ENCODE measurements at places on chromosomes 2 and 18.

DNA sequence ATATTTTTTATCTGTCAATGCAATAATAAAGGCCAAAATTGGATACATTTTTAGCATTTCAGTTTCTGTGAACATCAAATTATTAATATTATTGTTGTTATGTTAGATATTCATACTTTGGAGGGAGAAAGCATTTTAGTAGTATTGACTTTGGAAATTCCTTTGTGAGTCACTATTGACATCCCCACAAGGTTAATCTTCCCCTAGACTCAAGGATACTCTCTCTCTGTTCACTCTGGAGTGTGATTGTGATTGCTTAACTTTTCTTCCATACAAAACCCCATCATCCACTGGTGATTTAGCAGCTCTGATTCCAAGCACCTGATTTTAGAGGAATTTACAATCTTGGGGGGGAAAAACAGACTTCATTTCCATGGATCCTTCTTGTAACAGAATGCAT lies 352.0 kb downstream of the THSD7B start:
- no peak for DNase-seq

DNA sequence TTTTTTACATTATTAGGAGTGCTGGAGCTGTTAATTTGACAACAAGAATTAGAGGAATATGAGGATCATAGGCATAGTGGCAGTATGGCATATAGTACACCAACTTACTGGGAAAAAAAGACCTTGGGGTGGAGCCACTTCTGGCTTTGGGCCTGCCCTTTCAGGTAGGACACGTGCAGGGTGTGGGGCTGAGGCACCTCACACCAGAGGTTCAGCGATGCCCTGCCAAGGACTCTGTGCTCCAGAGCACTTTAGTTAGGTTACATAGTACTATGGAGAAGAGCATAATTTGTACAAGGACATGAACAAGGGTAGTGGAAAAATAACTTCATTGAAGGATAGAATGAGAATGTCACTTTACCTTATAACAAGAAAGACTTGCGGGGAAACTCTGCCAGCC lies 77.1 kb upstream of the CD302 start:
- no peak for DNase-seq

- DNase-seq, result no peak
Measured at GRCh38 chr2:65300134-65300760, 72.6 kb downstream of the ACTR2 start.

DNA sequence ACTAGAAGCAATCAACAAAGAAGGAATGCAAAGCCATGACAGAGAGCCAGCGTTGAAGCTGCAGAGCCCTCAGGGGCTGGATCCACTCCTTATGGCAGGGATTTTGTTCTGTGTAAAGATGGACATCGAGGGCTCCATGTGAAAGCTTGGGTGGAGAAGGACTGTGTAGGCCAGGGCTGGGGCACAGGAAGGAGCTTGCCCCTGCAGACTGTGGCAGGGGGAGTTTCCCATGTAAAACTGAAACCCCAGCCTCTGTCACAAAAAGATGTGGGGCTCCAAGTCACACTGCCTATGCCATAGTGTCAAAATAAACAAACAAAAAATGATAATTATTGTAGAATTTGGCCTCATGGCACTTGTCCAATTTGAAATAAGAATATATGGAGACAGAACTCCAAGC lies 408.7 kb upstream of the HS6ST1 start:
- no peak for DNase-seq

DNA sequence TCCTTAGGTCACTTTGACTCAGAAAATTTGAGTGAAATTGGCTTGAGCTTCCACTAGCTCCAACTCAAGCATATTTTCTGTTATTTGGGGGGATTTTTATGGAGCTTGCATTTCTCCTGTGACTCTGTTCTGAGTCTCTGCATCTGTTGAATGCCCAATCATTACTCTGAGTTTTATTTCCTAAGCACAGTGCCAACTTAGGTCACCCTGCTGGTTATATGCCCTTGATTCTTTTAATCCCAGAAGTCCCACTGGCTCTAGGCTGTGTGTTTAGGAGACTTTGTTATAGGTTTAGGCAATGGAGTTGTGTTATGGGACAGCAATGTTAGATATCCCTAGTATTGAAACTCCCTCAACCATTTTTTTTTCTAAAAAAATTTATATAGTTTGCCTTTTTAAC lies 198.2 kb upstream of the DTNA start:
- no peak for DNase-seq

- DNase-seq, result no peak
Measured at GRCh38 chr2:175103191-175103590, 64.8 kb downstream of the ATF2 start.

Measured in GF-D8 (cell line).